ENCODE measurements at places on chromosomes 4 and X.

- no peak for DNase-seq
Measured at GRCh38 chr4:169030562-169030982, 20.5 kb upstream of the CBR4 start.

DNA sequence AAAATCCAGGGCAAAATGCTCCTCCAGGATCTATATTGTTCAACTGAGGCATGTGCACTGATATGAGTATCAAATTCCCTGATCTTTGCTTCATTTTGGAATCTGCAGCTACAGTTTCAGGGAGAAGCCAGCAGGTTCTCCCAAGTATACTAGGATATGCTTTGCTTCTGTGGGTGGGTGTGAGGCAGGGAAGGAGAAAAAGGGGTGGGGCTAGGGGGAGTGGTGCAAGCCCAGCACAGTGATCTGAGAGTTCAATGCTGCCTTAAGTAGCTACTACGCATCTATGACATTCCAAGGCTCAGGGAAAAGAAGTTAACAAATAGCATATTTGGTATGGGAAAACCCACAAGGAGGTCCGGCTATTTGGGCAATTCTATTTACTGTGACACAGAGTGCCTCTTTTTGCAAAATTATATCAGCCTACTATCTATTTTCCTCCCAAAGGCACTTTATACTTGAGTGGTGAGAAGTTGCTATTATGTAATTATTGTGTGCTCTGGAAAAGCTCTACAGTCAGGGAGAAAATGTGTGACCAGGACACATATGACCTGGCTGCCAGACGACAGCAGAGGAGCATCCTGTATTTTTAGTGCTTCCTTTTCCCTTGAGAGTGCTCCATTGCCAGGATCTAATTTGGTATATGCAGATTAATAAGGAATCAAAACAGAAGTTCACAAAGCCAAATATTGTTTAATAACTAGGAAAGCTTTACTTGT, 162.0 kb downstream of the RNF150 start:
- DNase-seq, result no peak

- no peak for DNase-seq
Measured at GRCh38 chr4:164239976-164240375, 514.0 kb upstream of the SMIM31 start.

DNA sequence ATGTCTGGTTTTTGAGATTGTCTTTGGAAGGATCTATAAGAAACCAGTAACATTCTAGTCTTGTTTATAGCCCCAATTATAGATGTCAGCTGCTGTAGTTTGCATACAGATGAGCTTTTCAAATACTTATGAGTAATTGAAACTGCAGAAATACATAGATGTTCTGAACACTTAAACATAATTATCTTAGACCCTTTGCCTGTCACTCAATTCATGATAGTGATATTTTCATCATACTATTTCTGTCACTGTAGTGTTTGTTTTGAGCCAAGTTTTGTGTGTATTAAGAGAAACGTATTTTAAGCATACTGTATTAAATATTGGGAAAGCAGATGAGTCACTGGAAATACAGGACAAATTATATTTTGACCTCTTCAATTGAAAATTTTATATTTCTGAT, 69.8 kb upstream of the SMARCA5 start:
- DNase-seq, result no peak

- no peak for DNase-seq
Measured at GRCh38 chr4:114807759-114808404, 209.3 kb downstream of the UGT8 start.

DNA sequence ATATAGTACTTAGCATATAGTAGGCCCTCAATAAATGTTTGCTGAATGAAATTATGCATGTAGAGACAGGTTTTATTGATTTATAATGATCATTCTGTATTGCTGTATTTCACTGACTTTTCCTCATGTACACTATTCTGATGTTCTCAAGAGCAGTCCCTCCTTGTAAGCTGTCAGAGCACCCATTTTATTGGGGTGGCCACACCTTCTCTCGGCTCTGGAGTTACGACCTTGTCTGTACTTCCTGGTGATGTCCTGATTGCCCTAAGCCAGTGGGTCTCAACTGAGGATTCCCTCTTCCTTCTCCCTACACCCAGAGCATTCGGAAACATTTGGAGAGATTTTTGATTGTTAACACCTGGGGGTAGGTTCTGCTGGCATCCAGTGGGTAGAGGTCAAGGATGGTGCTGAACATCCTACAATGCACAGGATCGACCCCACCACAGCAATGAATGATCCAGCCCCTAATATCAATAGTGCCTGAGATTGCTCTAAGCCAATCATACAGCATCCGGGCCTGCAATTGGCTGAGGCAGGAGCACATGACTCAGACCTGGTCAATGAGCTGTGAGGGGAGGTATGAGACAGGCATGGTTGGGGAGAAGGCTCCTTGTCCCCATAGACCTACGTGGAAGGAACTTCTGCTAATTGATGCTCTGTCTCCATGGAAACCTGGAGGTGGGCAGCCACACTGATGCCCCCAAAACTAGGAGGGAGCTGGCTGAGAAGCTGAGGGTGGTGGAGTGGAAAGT, 58.8 kb downstream of the CLDN34 start:
- DNase-seq, result no peak

GRCh38 chrX:115339441-115340025, 50.0 kb downstream of the LUZP4 start:
- DNase-seq, result no peak

DNA sequence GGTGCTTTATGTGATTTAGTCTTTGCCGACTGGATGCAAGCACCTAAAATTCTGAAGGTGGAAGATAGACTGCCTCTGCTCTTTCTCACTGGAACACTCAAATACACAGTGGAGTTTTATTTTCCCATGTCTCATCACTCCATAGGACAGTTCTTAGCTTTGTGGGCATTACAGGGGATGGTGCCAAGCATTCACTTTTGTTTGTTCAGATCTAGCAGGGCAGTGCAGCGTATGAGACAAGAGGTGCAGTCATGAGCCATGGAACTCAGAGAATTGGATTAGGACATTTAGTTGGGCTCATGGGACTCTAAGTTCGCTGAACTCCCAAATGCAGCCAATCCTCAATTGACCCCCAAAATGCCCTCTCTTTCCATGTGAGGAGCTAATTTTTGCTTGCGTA, 1136.9 kb upstream of the PRKX start:
- DNase-seq, result no peak

DNA sequence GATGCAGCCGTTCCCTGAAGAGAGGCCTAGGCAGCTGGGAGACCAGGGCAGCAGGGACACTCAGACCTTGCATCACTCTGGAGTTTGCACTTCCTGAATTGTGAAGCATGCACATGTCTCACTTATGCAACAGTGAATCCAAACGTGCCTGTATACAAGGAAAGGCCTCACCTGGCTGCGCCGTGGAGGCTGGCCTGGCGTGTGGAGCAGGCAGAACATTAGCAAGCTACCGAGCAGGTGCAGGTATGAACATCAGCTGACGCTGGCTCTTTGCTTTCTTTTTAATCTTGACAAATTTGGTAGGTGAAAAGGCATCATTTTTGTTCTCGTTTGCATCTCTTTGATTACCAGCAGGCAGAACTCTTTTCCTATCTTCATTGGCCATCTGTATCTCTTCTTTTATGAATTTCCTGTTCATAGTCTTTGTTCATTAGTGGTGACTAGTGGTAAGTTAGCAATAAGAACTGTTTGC, 37.1 kb upstream of the IRAK1 start:
- DNase-seq, result no peak
